ENCODE measurements at places on chromosomes 5 and 9.

GRCh38 chr5:2263763-2264162, 381.0 kb upstream of the IRX4 start:
- no peak for DNase-seq

- no peak for DNase-seq
Observed at GRCh38 chr5:16507716-16508115, 42.1 kb upstream of the ZNF622 start.

DNA sequence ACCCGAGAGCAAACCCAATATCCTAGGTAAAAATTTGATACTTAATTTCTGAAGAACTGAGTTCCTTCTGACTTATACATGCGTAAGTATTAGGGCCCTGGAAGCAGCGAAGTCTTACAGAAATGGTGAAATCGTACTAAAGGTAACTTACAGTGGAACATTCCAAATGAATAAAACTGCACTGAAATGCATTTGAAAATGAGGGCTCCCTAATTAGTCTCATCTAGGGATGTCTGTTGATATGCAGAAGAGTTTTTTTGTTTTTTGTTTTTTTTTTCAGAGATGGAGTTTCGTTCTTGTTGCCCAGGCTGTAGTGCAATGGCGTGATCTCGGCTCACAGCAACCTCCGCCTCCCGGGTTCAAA, 10.4 kb upstream of the NANS start:
- no peak for DNase-seq

DNA sequence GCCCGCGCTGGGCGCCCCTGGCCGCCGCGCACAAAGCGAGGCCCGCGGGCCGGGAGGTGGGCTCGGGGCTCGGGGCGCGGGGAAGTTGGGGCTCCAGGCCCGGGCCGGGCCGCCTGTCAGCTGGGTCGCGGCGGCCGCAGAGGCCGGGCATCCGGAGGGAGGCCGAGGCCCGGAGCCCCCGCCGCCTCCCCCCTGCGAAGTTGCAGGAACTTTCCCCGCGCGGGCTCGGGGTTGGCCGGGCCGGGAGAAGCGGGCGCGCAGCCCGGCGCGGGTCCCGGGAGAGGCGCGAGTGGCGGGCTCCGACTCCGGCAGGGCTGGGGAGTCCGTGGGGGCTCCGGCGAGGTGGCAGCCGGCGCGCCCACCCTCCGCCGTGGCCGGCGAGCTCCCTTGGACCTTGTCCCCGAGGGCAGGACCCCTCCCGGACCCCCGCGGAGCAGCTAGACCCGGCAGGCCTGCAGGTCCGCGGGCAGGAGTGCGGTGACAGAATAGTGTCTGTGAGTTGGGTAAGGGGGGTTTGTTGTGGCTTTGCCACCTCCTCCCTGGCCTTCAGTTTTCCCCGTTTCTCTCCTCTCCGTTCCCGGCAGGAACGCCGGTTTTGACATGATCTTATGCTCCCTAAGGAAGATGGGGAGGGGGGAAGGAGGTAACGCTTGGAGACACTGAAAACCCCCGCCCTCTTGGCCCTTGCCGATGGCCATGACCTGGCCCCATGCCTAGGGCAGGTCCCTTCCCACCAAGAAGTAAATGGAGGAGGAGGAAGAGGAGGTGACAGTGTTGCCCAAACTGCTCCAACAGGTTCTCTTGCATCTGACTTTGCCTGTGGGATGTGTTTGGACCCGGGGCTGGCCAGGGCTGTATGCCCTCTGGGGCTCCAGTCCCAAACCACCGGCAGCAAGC, 942 bp downstream of the PHF2 start:
- DNase-seq, result no peak

DNA sequence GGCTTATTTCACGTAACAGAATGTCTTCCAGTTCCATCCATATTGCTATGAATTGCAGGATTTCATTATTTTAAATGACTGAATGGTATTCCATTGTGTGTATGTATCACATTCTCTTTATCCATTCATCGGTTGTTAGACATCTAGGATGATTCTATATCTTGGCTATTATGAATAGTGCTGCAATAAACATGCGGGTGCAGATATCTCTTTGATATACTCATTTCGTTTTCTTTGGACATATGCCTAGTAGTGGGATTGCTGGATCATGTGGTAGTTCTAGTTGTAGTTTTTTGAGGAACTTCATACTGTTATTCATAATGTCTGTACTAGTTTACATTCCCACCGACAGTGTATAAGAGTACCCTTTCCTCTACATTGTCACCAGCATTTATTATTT, 460.5 kb downstream of the MAN2A1 start:
- no peak for DNase-seq
